NAMALWA (cell line): ENCODE measurements at places on chromosomes 12 and 14.

- peak; percentile 51 for DNase-seq
These were observed 2.8 kb upstream of the BAZ2A start for GRCh38 chr12:56632701-56633467.

GRCh38 chr12:91852634-91853033 lies 293.0 kb downstream of the BTG1 start:
- no peak for DNase-seq

DNA sequence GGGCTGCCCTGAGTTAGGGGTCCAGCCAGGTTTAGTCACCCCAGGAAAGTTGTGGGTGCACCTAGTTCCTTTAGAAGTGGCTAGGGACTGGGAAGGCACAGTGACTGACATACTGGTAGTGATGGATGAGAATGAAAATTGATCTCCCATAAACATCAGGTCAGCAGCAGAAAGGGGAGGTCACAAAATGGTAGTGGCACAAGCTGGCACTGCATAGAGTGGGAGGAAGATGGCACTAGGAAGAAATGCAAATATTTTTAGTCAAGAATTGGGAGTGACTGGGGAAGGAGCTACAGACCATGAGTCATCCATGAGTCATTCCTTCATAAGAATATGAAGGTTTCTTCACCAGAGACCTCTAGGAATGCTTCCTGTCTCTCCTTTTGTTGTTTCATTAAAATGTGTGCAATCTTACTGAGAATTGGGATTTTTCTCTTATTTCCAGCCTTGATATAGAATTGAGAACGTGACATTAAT lies 198.3 kb upstream of the AMIGO2 start:
- no peak for DNase-seq

DNA sequence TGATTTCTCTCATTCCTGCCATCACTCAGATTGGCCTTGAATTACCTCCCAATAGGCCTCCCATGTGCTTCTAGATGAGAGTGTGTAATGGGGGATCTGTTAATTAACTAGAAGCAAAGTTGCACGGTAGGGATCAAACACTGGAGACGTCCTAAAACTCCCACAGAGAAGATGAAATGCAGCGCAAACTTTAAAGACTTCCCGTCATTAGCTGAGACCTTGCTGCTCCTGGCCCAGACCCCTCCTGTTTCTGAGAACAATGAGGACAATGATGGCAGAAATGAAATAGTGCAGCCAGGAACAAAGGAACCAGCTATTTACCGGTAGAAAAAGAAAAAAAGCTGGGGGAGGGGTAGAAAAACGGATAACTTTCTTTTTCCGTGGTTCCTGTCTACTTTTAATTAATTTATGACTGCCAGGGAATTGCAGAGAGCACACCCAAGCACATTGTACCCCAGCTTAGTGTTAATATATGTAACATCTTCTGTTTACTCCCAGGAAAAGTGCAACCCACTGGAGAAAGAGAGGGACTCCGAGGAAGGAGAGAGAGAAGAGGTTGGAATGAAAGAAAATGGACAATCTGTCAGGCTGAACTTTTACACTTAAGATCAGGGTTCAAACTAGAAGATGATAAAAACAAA lies 280.7 kb upstream of the SOX5 start:
- no peak for DNase-seq

- no peak for DNase-seq
These were observed 60.7 kb downstream of the ZFC3H1 start for GRCh38 chr12:71602761-71603577.
